Stimulated activated naive CD4-positive, alpha-beta T cell treated with Interleukin-2 at 50 U/mL for 16 hours (primary cell): ENCODE measurements at places on chromosomes 3 and 15.

DNA sequence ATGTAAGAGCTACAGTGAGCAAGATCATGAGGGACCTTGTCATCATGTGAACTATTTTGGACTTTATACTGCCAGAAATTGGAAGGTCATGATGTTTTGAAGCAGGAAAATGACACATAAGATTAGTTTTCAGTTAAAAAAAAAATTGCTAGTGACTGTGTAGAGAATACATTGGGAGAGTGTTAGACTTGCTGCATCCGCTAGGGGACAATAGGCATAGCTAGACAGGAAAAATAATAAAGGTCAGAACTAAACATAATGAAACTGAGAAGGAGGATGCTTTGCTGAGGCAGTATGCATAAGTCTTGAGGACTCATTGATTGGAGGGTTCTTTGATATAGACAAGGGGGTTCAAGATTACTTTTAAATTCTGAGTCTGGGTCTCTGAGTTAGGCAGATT is 275.8 kb upstream of the KCNH8 start:
- DNase-seq, result no peak

GRCh38 chr3:171206283-171206682 is 179.8 kb upstream of the SLC2A2 start:
- no peak for DNase-seq

GRCh38 chr15:68550498-68551295 is 28.1 kb upstream of the CORO2B start:
- DNase-seq, result peak; percentile 61

DNA sequence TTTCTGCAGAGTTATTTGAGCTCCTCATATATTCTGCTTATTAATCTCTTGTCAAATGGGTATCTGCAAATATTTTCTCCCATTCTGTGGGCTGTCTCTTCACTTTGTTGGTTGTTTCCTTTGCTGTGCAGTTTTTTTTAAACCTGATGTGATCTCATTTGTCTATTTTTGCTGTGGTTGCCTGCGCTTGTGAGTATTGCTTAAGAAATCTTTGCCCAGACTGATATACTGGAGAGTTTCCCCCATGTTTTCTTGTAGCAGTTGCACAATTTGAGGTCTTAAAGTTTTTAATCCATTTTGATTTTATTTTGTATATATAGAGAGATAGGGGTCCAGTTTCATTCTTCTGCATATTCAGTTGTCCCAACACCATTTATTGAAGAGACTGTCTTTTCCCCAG is 102.3 kb downstream of the POLQ start:
- no peak for DNase-seq

- no peak for DNase-seq
Observed at GRCh38 chr3:59572106-59572505, 522.3 kb upstream of the CFAP20DC start.

- no peak for DNase-seq
Observed at GRCh38 chr3:100033184-100033583, 81.1 kb downstream of the FILIP1L start.

DNA sequence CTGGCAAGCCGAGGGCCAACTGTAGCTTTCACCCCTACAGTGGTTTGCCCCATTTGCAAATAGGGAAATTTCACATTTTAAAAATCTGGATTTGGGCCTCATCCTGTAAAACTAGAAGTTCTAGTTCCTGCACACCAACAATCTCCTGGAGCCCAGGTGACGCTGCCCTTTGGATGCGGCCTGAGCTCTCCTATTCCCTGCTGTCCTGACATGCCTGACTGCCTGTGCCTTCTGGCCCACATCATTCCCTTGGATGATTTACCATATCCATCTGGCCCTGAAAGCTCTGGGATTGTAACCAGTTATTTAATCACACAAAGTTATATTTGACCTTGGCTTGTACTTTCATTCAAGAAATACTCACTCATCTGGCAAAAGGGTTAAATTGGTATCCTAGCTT is 272.3 kb downstream of the ARRDC4 start:
- DNase-seq, result no peak

DNA sequence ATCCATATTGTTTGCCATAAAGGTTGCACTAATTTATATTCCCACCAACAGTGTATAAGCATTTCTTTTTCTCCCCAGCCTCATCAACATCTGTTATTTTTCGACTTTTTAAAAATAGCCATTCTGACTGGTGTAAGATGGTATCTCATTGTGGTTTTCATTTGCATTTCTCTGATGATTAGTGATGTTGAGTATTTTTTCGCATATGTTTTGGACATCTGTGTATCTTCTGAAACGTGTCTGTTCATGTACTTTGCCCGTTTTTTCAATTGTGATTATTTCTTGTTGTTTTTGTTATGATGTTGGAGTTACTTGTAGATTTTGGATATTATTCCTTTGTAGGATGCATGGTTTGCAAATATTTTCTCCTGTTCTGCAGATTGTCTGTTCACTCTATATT is 46.5 kb downstream of the TP63 start:
- DNase-seq, result no peak

- no peak for DNase-seq
Observed at GRCh38 chr3:51698209-51698608, 8.7 kb upstream of the GRM2 start.

DNA sequence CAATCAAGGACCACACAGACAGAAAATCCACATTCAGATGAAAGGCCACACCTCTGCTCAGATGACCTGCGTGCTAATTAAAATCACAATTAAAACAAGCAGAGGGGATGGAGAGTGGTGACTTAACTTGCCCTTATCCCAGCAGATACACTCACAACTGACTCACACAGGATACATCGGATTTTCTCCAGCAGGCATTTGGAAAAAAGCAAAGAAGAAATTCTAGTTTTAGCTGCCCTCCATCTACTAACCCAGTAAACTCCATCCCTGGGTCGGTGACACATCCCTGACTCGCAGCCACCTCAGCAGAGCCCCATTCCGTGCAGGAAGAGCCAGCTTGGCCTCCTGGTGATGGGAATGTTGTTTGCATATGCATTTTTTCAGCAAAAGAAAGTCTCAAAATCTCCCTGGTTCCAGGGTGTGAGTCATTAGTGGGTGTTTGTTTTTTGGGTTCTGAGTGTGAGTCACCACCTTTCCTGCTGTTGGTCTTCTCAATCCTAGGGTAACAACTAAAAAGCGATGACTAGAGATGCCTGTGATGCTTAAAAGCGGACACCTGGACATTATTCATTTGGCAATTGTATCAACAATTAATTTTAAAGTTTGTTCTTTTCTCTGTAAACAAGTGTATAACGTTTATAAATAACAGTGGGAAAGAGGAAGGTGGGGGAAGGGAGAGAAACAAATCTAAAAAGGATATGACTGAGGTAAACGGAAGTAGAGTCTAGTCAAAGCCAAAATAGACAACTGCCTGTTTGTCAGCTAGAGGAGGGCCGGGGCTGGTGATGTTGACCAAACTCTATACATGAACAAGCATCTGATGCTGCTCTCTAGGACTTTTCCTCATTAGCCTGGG is 49.8 kb upstream of the SLC4A7 start:
- peak; percentile 43 for DNase-seq

DNA sequence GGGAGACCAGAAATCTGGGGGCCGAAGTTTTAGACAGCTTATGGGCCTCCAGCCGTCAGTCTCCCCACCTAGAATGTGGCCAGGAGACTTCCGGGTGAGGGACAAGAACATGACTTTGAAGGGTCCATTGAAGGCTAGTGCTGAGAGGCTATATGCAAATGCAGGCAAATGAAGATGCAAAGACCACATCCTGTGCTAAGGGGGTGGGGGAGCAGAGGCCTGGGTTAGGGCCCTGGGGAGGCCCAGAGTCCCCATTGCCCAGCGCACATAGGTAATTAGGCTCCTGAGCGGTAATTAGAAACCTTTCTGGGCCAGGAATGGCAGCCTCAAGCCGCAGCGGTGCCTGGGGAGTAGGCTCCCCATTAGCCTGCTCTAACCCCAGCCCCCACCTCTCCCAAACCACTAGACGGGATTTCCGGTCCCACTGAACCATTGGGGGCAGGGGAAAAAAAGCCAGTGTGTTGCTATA is 6.8 kb downstream of the CSK start:
- peak; percentile 37 for DNase-seq

DNA sequence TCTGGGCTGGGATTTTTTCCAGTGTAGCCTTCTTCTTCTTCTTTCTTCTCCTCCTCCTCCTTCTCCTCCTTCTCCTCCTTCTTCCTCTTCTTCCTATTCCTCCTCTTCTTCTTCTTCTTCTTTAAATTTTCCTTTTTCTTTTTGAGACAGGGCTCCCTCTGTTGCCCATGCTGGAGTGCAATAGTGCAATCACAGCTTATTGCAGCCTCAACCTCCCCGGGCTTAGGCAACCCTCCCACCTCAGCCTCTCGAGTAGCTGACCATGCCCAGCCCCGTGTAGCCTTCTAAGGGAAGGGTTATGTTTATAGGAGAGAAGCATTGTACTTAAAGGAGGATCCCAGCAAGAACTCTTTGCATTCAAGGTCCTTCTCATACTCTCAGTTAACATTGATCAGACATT is 24.0 kb upstream of the MYO1E start:
- no peak for DNase-seq

- DNase-seq, result no peak
Observed at GRCh38 chr15:74050556-74051234, 31.7 kb downstream of the GOLGA6A start.

- DNase-seq, result no peak
Observed at GRCh38 chr3:11379238-11379823, 107.1 kb downstream of the ATG7 start.

DNA sequence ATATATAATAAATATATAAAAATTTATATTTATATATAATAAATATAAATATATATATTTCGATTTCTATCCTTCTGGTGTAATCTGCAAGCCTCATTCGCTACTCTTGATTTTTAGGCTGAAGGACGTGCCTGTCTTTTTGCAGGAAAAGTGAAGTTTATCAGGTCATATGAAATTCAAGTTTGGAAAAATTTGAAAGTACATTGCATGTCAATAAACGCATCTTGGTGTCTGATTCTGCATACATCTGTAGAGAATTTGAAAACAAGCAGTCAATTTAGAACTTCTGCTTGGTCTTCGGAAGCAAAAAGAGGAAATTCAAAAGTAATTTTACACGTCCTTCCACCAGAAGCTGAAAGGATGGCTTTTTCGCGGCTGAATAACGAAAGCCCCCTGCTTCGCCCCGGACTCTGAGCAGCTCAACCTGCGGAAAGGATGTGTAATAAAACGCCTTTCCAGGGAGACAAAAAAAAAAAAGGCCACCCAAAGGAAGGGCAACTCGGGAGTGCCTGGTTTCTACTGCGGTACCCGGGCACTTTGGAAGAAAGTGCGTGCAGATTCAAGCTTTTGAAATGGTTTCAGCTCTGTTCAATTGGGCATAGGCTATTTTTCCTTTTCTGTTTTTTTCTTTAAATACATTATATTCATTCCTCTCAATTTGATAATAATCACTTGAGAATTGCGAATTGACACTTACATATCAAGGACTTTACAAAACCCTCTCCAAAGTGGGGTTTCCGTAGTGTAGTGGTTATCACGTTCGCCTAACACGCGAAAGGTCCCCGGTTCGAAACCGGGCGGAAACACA is 1.5 kb upstream of the MYNN start:
- DNase-seq, result peak; percentile 14

GRCh38 chr3:51718547-51719409 is 11.9 kb downstream of the GRM2 start:
- peak; percentile 44 for DNase-seq

DNA sequence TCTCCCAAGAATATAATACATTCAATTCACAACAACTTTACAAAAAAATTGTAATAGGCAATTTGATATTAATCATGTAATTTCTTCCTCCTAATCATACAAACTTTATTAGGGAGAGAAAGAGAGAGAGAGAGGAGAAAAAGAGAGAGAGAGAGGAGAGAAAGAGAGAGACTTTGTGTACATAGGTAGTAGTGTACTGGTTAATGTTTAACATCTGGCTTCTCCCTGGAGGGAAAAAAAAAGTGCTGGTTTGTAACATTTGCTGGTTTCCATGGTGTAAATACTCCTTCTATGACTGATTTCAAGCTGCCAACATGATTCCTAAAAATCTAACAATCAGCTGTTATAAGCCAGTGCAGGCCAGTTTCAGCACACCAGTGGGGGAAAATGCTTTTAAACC is 98.0 kb upstream of the ARHGEF26 start:
- no peak for DNase-seq

DNA sequence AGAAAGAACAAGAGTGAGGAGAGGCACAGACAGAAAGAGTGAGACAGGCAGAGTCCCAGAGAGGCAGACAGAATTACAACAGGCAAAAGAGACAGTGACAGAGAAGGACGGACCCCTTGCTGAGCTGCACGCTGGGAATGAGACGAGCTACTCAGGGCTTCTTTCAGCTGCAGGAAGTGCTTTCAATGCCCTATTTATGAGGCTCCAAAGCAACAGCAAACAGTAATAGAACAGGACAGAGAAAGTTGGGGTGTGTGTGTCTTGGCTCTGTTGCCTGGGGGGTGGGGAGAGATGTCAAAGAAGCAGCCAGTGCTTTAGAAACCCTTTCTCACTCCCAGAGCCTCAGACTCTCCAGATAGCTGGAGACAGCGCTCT is 502 bp upstream of the TIMP4 start:
- DNase-seq, result no peak

GRCh38 chr15:97406841-97407240 is 553.7 kb upstream of the ARRDC4 start:
- DNase-seq, result no peak

GRCh38 chr15:67109141-67110034 is 44.0 kb downstream of the SMAD3 start:
- DNase-seq, result no peak

- no peak for DNase-seq
Observed at GRCh38 chr3:189573004-189573403, 58.2 kb upstream of the TP63 start.

GRCh38 chr15:62607114-62607462 is 435.5 kb upstream of the TPM1 start:
- DNase-seq, result no peak

- DNase-seq, result no peak
Observed at GRCh38 chr3:23888617-23889228, 28.1 kb downstream of the NKIRAS1 start.
